SJSA1 (cell line): ENCODE measurements at places on chromosomes 1 and 21. TPM values are rescaled to one million over a fixed set of nuclear protein-coding genes. Genes with fewer than 3 reads are reported as not detected.

DNA sequence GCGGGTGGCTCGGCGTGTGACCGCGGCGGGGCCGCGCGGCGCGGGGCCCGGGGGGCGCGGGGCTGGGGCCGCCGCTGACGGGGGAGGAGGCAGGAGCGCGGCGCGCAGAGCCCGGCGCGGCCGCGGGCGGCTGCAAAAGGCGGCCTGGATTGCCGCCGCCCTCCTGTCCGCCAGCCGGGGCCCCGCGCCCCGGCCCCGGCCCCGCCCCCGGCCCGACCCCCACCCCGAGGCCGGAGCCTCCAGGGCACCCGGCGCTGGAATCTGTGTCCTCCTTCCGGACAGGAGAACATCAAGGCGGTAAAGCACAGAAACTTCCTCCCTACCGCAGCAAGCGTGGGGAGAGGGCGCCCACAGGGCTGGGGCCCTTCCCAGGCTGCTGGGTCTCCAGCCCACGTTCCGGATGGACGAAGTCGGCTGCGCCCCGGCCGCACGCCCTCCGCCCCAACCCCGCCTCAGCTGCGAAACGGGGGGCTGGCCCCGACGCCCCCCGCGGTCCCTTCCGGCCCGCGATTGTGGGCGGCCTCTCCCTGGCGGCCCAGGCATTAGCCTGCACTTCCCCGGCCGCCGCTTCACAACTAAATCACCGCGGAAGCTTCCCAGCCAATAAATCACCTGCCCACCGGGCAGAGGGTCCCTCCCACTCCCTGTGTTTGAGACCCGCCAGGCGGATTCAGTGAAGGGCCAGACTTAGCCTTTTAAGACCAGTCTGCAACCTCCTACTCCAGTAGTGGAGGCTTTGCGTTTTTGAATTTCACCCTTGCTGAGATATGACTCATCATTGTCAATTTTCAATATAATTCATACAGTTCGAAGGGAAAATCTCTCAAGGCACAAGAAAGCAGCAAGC, 106.0 kb downstream of the SLC45A1 start:
- peak overlapping the region; percentile 80 for H3K4me3 ChIP-seq
- H3K36me3 ChIP-seq: peaks cover 27% of the 10 kb centered on the region

DNA sequence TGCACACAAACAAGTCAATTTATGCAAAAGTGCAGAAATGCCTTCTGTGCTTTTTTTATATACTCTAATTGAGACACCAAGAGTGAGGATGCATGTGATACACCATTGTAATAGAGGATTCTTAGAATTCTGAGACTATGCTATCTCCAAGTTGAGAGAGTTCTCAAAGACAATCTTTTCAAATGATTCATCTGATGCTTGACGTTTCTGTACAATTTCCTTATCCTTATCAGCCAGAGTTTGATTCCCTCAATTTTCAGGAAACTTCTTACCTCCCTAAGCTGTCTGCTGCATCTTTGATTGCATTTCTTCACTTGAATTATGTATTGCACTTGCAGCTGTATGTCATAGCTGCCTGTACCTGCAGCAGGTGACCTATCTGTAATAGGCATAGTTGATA, 211.3 kb upstream of the SPAG17 start:
- no peak overlapping the region for H3K27ac ChIP-seq
- no peak overlapping the region for H3K4me3 ChIP-seq
- no peaks in the 10 kb centered on the region for H3K4me1 ChIP-seq

GRCh38 chr1:36764798-36765197, 269.5 kb downstream of the GRIK3 start:
- no peaks in the 10 kb centered on the region for H3K36me3 ChIP-seq
- DNase-seq: no peak
- H3K27ac ChIP-seq: no peak overlapping the region
- no peak overlapping the region for H3K4me3 ChIP-seq
- H3K27me3 ChIP-seq: no peaks in the 10 kb centered on the region
- no peaks in the 10 kb centered on the region for H3K4me1 ChIP-seq

- no peaks in the 10 kb centered on the region for H3K27me3 ChIP-seq
- H3K27ac ChIP-seq: no peak overlapping the region
- peaks cover 19% of the 10 kb centered on the region for H3K4me1 ChIP-seq
- H3K4me3 ChIP-seq: no peak overlapping the region
Measured at GRCh38 chr21:36199021-36199420, 42.4 kb downstream of the DOP1B start.

DNA sequence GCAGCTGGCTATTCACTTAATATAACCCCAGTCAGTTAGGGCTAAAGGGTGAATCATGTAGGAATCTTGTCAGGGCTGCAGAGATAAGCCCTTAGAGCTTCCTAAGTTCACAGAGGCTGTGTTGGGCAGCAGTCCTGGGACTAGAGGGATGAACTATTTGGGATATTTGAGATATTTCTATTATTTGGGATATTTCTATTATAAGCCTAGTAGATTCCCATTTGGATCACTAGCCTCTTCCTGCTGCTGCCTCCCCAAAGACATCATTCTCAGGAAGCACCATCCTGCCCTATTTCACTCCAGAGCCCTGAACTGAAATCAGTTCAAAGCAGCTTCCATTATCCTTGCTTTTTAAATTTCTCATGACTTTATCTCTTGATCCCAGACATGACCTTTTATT, 501.3 kb downstream of the NUF2 start:
- H3K4me1 ChIP-seq: no peaks in the 10 kb centered on the region
- H3K27me3 ChIP-seq: no peaks in the 10 kb centered on the region
- no peak overlapping the region for H3K27ac ChIP-seq
- no peaks in the 10 kb centered on the region for H3K36me3 ChIP-seq
- no peak overlapping the region for H3K4me3 ChIP-seq

- no peaks in the 10 kb centered on the region for H3K27me3 ChIP-seq
- peaks cover 9% of the 10 kb centered on the region for H3K4me1 ChIP-seq
- no peak overlapping the region for H3K4me3 ChIP-seq
- peak overlapping the region; percentile 18; the same call in 1 of the 2 replicates for H3K27ac ChIP-seq
- DNase-seq: no peak
Measured at GRCh38 chr1:51750218-51750617, 128.3 kb downstream of the NRDC start.

DNA sequence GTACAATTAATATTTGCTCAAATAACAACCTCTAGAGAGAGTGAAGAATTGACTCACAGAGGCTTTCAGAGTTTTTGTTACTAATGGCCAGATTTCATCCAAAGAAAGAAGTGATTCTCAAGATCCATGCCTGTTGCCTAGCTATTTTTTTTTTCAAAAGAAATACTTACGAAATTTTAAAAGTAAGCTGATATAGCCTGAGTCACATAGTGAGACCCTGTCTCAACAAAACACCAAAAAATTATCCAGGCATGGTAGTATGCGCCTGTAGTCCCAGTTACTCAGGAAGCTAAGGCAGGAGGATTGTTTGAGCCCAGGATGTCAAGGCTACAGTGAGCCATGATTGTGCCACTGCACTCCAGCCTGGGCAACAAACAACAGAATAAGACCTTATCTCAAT, 14.6 kb downstream of the PALMD start:
- no peak overlapping the region for H3K27ac ChIP-seq
- H3K4me3 ChIP-seq: no peak overlapping the region
- peaks cover 14% of the 10 kb centered on the region for H3K4me1 ChIP-seq
- H3K36me3 ChIP-seq: no peaks in the 10 kb centered on the region
- DNase-seq: no peak

- H3K27me3 ChIP-seq: no peaks in the 10 kb centered on the region
- peaks cover 45% of the 10 kb centered on the region for H3K4me1 ChIP-seq
- H3K27ac ChIP-seq: no peak overlapping the region
- no peak overlapping the region for H3K4me3 ChIP-seq
- DNase-seq: no peak
Measured at GRCh38 chr1:164718821-164719220, 159.8 kb downstream of the PBX1 start.

DNA sequence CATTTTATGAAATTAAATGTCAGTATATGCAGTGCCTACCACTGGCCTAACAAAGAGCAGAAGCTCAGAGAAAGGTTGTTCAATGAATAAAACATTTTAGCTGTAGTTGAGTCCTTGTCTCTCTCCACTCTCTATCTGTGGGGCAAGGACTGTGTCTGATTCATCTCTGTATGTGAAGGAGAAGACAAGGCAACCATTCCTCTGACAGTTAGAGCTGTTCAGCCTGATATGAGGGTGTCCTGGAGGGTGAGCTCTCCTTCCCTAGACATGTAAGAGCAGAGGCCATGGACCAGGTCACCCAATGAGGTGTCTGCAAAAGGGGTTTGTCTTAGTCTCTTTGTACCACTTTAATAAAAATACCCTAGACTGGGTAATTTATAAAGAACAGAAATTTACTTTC, 4.5 kb upstream of the PDZK1IP1 start:
- DNase-seq: no peak
- peaks cover 14% of the 10 kb centered on the region for H3K4me1 ChIP-seq
- no peaks in the 10 kb centered on the region for H3K36me3 ChIP-seq
- H3K4me3 ChIP-seq: no peak overlapping the region
- H3K27me3 ChIP-seq: no peaks in the 10 kb centered on the region

- H3K4me3 ChIP-seq: no peak overlapping the region
- H3K4me1 ChIP-seq: peaks cover 13% of the 10 kb centered on the region
- no peaks in the 10 kb centered on the region for H3K36me3 ChIP-seq
- H3K27me3 ChIP-seq: no peaks in the 10 kb centered on the region
- DNase-seq: no peak
Measured at GRCh38 chr1:20993716-20994575, 182.8 kb downstream of the EIF4G3 start.

DNA sequence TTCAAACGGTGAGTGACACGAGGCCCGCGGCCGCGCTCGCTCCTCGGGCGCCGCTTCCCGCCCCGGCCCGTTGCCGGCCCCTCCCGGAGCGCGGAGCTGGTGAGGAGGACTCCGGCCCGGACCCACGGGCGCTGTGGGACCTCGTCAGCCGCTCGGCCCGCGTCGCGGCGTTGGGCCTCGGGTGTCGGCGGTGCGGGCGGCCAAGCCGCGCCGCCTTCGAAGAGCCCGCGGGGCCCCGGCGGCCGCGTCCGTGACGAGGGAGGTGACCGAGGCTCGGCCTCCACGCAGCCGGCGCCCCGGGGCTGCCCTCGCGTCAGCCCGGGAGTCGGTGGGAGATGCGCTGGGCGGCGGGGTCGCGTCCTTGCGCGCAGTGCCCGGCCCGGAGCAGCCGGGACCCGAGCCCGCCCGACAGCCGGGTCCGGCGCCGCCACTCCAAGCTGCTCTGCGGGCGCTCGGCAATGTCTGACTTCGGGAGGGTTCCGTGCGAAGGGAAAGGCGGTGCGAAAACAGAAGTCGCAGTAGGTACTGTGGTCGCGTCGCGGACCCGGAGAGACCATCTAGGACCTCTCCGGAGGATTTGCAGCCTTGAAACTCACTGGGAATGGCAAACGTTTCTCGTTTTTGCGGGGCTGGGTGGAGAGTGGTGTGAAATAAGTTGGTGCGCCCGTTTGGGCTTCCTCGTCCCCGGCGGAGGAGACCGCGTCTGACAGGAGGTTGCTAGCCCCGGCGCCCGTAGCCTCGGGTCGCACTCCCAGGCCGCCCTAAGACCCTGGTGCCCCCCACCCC, 829 bp downstream of the SPEN start:
- H3K27ac ChIP-seq: peak overlapping the region; percentile 78
- H3K36me3 ChIP-seq: peaks cover 10% of the 10 kb centered on the region
- H3K4me3 ChIP-seq: peak overlapping the region; percentile 99
- no peak for DNase-seq

DNA sequence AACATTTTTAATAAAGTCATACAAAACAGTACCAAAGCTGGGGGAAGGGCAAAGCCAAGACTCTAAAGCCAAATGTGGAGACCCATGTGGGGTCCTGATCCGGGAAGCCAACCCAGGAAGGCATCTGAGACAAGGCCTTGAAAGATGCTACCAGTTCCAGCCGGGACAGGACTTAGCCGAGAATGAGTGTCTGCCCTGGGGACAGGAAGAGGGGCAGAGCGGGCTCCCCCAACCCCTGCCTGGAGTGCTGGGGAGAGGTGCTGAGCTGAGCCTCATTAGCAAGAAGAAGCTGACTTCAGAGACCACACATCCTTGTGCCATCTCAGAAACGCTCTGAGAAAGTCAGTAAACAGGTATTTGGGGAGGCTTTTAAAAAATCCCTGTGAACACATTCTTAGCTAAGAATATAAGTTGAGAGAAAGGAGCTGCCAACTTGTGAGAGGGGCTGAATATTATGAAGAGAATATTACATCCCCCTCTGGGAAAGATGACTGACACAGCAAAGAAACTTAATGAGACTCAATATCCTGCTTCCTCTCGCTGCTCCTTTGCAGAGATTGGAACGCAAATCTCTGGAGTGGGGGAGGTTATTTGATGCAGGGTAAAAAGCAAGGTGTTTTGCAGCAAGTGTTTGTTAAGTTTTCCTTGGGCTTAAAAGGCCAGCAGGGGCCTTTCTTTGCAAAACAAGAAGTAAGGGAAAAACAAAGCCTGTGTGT, 103.3 kb upstream of the KCND3 start:
- H3K27ac ChIP-seq: no peak overlapping the region
- H3K4me3 ChIP-seq: no peak overlapping the region
- DNase-seq: no peak
- no peaks in the 10 kb centered on the region for H3K4me1 ChIP-seq

DNA sequence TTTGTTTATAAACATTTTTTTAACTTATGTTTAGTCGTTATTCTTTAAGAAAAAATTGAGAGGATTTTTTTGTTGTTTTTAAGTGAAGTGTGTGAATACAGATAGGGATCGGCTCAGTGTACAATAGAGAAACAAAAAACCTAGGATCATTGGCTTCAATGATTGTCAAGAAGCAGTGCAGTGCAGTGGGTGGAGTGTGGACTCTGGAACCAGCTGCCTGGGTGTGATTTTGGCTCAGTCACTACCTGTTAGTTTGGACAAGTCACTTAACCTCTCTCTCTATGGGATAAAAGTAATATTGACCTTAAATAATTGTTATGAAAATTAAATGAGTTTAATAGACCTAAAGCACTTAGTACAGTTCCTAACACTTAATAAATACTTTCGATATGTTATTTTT, 41.3 kb downstream of the SCCPDH start:
- H3K27me3 ChIP-seq: no peaks in the 10 kb centered on the region
- peaks cover 38% of the 10 kb centered on the region for H3K36me3 ChIP-seq
- DNase-seq: no peak
- no peaks in the 10 kb centered on the region for H3K4me1 ChIP-seq
- no peak overlapping the region for H3K4me3 ChIP-seq
- no peak overlapping the region for H3K27ac ChIP-seq

DNA sequence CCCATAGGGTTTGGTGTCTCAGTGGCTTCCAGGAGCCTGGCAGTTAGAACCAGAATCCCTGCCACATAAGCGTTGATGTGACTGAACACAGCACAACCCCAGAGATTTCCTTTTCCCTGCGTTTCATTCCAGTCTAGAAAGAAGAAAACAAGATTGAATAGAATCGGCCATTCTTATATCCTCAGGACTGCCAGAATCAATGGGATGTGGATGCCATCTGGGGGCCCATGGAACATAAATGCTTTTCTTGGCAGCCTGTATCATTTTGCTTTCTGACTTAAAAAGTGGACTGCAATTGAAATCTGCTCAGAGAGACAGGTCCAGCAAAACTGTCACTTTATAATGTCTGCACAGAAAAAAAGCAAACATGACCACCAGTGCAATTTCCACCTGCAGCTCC, 80.3 kb downstream of the DISC1 start:
- H3K4me1 ChIP-seq: peaks cover 8% of the 10 kb centered on the region; the same call in 1 of the 2 replicates
- H3K36me3 ChIP-seq: no peaks in the 10 kb centered on the region
- H3K27ac ChIP-seq: no peak overlapping the region

LORICRIN gene
- not detected in 2 replicates for total RNA-seq

HIPK1 gene
- 28.4 and 42.0 TPM in 2 replicates for total RNA-seq

SERINC2 gene
- total RNA-seq: 10.4 and 16.6 TPM in 2 replicates
